ENCODE measurements at places on chromosomes 11 and 22. TPM values are rescaled to one million over a fixed set of nuclear protein-coding genes. Genes with fewer than 3 reads are reported as not detected.

- no peak for DNase-seq
Measured at GRCh38 chr22:49599039-49599438, 228.6 kb downstream of the BRD1 start.

DNA sequence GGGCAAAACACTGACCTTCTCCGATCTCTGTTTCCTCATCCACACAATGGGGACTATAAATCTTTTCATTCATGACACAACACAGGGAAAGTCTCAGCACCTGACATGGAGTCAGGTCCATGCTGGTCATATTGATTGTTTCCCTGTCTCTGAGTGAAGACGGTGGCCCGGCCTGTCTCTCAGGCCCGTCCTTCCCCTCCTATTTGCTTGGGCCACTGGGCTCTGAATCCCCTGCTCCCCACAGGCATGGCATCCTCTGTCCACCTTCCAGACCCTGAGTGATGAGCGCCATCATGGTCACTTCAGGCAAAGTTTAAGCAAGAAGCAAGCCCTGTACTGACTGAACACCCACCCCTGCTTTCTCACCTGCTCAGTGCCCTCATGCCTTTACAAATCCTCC, 113.3 kb upstream of the ALX4 start:
- DNase-seq = no peak

- no peak for DNase-seq
Measured at GRCh38 chr11:96095884-96096303, 172.0 kb upstream of the MTMR2 start.

GRCh38 chr11:57430952-57431351, 4.0 kb upstream of the SLC43A3 start:
- DNase-seq = no peak

GRCh38 chr22:50268655-50269113, 1.5 kb downstream of the MAPK11 start:
- DNase-seq = no peak

- DNase-seq = no peak
Measured at GRCh38 chr22:40279017-40279416, 67.3 kb upstream of the ADSL start.

GRCh38 chr11:120285256-120285655, 39.8 kb upstream of the TLCD5 start:
- no peak for DNase-seq

DNA sequence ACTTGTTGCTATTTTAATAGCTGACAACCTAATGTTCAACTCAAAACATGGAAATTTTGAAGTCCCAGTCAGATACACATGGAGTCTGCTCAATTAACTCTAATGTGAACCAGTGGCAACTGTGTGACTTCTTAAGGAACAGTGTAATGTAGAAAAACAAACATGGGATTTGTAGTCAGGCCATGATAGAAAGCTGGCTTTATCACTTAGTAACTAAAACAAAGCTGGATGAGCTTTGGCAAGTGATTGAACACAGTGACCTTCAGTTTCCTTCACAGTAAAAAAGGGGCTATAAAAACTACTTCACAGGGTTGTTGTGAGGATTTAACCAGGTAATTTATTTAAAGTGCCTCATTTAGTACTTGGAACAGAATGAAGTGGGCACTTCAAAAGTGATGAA, 62.6 kb downstream of the PRCP start:
- DNase-seq = no peak

GRCh38 chr11:134566311-134566710, 154.3 kb upstream of the B3GAT1 start:
- DNase-seq = no peak

GRCh38 chr11:30876663-30877396, 290.7 kb upstream of the MPPED2 start:
- DNase-seq = no peak

- no peak for DNase-seq
Measured at GRCh38 chr11:14012846-14013245, 50.3 kb downstream of the SPON1 start.

DNA sequence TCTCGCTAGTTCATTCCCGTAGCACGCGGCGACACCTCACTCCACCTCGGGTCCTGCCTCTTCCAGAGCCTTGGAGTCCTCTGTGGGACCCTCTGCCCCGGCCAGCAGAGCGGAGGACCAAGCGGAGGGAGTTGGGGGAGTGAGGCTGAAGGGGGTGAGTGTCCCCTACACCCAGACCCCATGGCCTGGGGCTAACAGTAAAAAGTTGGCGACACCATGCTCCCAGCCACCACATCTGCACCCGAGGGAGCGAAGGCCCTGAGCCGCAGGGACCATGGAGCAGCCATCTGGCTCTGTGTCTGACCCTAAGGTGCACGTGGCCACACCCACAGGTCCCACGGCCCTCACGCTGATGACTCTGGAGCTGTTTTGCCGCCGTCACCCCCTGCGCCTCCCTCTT, 293.8 kb downstream of the BRD1 start:
- no peak for DNase-seq

DNA sequence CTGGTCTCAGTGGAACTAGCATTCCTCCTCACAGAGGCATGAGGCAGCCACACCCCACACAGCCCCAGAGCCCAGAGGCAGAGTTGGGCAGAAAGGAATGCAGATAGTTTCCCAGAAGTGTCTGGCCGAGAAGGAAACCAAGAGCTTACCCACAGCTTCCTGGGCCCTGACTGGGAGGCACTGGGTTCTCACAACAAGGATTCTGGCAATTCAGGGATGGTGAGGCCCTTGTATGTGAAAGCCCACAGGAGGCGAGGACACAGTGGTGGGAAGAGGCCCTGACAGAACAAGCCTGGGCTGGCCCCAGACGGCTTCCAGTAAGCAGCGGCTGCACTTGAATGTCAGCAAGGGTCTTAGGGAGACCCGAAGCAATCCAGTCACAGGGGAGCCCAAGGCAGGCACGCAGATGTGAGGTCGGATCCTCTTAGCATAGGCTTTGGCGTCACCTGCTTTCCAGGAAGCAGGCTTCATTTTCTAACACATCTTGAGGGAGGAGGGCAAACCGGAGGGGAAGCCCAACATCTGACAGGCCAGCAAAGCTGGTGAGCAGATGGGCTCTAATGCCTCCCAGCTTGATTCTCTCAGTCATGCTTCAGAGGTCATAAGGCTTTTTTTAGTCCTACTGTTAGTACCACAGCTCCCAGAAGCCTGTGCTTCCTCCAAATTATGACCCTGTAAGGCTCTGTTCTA, 78.3 kb upstream of the AKIP1 start:
- peak; percentile 75 for DNase-seq

DNA sequence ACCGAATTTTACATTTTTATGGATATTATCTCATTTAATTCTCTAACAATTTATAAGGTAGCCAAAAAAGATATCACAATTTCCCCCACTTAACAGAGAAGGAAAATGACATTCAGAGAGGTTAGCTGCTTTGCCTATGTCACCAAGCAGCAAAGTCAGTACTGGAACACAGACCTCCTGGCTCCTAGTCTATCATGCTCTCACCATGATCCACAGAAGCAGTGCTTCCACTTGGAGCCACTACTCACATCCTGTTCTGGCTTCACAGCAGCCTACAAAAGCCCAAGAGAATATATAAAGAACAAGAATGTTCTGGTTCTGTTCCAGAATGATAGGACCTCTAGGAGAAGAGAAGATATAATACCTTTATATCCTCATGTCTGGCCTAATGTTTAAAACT, 59.5 kb upstream of the SCUBE2 start:
- DNase-seq = no peak

DNA sequence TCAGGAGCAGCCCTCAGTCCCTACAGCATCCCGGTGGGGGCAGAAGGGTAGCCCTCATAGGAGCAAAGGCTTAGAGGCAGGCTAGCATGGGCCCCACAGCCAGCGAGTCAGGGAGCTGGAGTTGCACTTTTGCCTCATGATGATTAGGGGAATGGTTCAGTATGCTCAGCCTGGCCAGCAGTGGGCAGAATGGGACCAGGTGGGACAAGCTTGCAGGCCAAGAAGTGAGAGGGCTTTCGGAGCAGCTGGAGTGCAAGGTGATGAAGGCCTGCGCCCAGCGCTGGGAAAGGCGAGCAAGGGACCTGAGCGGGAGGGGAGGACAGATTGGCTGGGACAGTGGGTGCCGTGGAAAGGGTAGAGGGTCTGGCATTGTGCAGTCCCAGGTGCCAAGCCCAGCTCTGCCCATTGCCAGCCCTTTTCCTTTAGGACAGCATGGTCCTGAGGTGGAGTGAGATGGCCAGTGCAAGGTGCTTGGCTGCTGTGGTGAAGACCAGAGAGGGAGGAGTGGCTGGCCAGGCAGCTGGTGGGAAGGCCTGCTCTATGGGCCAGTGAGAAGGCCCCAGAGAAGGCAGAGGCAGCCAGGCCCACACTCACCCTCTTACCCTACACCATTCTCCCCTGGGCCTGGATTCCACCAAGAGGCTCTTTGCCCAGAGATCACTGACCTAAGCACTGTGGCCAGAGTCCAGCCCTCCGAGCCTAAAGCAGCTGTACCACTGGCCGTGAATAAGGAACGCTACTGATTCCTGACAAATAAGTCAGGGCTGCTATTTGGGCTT, 47.9 kb upstream of the SUSD2 start:
- no peak for DNase-seq

- DNase-seq = no peak
Measured at GRCh38 chr11:71302911-71303310, 50.5 kb upstream of the SHANK2 start.

- no peak for DNase-seq
Measured at GRCh38 chr11:86444981-86445380, 70.3 kb downstream of the CCDC81 start.

DNA sequence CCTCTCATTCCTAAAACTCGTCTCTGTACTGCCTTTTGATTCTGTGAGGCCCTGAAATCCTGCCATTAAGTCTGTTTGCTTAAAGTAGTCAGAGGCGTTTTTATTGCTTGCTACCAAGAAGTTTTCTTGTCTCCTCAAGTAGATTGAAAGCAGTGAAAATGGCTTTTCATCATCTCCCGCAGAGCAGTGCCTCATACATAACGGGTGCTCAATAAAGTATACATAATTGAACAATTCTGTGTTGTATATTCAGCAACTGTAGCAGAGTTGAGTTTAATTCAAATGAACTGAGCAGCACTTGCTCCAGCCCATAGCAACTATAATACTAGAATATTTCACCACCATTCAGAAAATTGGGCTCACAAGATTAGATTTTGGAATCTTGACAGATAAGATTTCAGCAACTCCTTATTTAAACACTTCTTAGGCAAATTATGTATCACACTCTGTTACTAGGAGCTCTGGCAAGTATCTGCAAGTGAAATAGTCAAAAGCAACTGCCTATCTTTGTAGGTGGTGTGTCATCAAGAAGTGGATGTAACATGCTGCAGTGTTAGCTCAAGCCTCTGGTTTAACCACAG, 20.0 kb downstream of the FIBIN start:
- DNase-seq = no peak

DNA sequence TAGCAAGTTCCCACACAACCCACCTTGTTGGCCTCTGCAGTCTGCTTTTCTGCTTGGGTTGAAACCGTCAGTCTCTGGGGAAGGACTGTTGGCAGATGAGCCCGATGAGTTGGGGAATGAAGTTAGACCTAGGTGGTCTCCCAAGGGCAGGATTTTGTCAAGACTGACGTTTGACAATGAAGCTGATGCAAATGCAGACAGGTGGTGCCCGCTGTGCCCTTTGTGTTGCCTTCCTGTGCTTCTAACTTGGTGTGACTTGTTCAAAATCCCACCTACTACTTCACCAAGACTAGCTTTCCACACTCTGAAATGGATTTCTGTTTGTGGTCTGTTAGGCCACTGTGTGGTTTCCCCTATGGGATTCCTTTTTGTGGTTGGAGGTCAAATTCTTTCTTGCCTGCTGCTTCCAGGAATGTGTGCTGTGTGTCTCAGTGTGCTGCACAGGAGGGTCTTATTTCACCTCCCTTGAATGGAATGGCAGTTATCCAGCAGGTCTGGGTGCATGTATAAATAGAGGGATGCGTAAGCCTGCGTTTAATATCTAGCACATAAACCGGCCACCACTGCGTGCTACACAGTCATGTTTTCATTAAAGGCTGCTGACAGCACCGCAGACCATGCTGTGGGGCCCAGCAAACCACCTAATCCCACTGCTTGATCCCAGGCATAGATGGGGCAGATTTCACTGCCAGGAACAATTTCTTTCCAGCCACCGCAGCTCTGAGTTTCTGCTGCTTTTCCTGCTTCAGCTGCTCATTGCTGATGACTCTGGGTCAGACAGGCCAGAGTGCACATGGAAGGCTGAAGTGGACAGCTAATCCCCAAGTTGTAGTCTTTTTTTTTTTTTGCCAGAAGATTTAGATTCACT, 44.8 kb downstream of the ADAMTS8 start:
- DNase-seq = no peak

DNA sequence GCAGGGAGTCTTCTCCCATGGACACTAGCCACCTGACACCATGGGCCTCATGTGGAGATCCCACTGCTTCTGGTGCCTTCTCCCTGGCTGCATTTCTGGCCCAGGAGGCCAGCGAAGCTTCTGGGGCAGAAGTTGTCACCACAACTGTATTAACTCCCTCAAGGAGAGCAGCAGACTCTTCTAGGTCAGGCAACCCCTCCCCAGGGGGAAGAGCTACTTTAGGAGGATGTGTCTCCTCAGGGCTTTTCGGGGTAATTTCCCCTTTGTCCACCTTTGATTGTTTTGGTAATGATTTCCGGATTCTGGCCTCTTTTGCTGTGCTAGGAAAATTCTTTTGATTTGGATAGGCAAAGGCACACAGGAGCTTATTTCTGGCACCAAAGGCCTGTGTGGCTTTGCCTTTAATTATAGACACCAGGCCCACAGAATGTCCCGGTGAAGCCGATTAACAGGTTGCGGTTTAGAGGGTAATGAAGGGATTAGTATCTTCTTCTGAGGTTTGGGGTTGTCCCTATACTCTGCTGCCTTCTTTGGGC, 8.9 kb upstream of the UCP2 start:
- DNase-seq = no peak

DNA sequence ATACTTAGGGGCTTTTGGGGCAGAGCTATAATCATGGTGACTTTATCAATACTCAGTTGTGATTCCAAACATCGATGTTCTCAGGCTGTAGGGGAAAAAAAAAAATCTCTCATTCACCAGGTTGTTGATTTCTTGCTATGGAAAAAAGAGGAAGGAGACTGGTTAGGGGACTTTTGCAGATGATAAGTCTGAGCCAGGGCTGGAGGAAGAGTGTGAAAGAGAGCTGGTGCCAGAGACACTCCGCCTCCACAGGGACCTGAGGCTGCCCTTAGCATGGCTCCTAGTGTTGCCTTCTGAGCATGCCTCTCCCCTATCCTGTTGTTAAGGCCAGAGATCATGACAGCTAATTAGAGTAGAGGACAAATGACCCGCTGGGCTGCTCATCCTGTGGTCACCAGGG, 16.9 kb downstream of the UPB1 start:
- no peak for DNase-seq

The OR4X1 gene
- polyA plus RNA-seq = not detected

The FBLN1 gene
- 92.0 TPM for polyA plus RNA-seq

The OPCML gene
- polyA plus RNA-seq = 15.2 TPM

The IGSF22 gene
- 3.6 TPM for polyA plus RNA-seq

The SPI1 gene
- polyA plus RNA-seq = 2.8 TPM

The IGF2 gene
- polyA plus RNA-seq = 1,039 TPM

The MS4A12 gene
- polyA plus RNA-seq = not detected

The ISX gene
- 0.23 TPM for polyA plus RNA-seq

The GAL3ST3 gene
- 6.7 TPM for polyA plus RNA-seq

The PRG2 gene
- 0.98 TPM for polyA plus RNA-seq

The TP53AIP1 gene
- 1.4 TPM for polyA plus RNA-seq

The LMNTD2 gene
- polyA plus RNA-seq = 5.7 TPM

The OR5F1 gene
- polyA plus RNA-seq = not detected

The SHANK2 gene
- polyA plus RNA-seq = 30.5 TPM

The CNTN5 gene
- polyA plus RNA-seq = 24.5 TPM

The POLA2 gene
- polyA plus RNA-seq = 23.8 TPM

The SLC22A12 gene
- polyA plus RNA-seq = 11.3 TPM
